Fibroblast of skin of abdomen (primary cell): ENCODE measurements at places on chromosomes 11 and 22.

DNA sequence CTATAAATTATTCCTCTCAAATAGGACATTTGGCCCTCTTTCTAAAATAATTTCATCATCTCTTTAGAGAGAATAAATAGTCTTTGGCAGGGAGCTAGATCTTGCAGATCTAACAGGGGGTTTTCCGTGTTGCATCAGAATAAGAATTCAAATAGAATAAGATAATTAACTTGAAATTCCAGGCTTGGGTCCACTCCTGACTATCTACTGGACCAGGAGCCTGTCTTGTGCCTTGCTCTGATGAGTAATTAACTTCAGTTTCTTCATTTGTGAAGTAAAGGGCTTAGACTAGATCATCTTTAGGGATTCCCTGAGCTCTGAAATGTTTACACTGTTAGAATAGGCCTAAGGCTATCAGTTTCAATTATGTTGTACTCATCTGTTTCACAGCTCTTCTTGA is 23.5 kb upstream of the TMEM123 start:
- peak; percentile 44 for DNase-seq

DNA sequence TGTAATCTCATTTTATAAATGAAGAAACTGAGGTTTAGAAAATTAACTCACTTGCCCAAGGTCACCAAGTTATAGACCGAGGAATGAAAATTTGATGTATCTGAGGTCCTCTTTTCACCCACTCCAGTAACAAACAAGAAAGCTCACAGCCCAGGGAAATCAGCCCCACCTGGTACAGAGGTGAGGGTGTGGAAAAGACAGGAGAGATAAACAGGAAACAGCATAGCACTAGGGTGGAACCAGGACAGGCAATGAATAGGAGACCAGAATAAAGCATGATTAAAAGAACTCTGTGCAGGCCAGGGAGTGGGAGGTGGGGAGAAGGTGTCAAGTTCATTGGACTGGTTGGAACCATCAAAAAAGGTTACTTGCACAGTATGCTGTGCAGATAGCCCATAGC is 46.2 kb upstream of the SMCO4 start:
- DNase-seq, result no peak

- peak; percentile 25 for DNase-seq
Measured at GRCh38 chr11:11786771-11787170, 55.0 kb upstream of the USP47 start.

DNA sequence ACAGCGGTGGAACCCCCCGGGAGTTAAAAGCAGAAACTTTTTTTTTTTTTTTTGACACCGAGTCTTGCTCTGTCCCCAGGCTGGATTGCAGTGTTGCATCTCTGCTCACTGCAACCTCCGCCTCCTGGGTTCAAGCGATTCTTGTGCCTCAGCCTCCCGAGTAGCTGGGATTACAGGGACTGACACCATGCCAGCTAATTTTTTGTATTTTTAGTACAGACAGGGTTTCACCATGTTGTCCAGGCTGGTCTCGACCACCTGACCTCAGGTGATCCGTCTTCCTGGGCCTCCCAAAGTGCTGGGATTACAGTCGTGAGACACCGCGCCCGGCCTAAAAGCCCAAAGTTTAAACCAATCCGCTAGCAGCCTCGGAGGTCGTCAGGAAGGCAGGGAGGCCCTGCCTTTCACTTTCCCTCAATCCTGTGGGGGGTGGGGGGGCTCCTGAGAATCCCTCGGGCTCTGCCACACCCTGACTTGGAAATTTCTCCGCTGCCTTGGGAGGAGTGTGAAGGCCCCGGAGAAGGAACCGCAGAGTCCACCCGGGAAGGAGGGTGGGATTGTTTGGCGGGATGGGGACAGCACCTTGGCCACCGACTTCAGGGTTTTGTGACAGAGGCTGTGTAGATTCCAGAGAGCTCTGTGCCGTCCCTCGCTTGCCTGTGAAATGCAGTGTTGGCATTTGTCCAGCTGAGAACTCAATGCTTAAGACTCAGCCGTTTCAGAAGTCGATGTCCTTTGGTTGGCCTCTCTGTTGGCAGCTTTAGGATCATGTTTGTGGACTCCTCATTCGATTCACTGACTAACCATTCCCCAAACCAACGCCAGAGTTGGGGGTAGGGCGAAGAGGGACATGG is 1.0 kb downstream of the ARHGAP8 start:
- peak; percentile 74 for DNase-seq

DNA sequence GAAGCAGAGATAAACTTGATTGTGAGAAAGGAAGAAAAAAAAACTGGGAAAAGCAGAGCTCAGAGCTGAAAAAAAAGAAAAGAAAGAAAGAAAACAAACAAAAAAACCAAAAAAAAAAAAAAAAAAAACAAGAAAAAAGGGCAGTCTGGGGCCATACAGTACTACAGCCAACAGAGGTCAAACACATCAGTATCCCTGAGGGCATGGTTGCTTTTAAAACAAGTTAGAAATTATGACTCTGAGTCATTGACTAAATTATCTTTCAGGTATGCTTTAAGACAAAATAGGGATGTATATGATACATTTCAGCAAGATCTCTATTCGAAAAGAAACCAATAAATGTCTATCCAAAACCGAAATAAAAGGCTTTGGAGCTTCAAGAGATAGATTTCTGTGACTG is 37.1 kb upstream of the TLCD5 start:
- no peak for DNase-seq

DNA sequence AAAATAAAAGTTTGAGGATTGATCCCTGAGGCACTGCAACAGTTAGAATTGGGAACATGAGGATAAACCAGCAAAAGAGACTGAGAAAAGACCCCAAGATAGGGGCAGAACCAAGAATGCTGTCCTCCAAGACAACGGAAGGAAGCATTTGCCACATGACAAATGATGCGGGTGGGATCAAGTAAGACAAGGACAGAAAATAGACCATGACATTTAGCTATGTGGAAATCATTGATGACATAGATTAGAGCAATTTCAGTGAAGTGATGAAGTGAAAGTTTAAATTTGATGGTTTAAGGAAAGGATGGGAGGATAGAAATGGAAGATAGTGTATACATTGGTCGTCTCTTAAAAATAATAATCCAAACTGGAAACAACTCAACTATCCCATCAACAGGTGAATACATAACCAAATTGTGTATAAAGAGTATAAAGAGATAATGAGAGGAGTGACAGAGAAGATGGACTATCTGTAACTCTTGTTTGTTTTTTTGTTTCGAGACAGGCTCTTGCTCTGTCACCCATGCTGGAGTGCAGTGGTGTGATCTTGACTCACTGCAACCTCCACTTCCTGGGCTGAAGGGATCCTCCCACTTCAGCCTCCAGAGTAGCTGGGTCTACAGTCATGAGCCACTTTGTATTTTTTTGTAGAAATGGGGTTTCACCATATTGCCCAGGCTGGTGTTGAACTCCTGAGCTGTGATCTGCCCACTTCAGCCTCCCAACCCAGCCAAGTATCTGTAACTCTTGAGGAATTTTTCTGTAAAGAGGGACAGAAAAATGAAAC is 48.7 kb upstream of the FDX1 start:
- DNase-seq, result no peak

DNA sequence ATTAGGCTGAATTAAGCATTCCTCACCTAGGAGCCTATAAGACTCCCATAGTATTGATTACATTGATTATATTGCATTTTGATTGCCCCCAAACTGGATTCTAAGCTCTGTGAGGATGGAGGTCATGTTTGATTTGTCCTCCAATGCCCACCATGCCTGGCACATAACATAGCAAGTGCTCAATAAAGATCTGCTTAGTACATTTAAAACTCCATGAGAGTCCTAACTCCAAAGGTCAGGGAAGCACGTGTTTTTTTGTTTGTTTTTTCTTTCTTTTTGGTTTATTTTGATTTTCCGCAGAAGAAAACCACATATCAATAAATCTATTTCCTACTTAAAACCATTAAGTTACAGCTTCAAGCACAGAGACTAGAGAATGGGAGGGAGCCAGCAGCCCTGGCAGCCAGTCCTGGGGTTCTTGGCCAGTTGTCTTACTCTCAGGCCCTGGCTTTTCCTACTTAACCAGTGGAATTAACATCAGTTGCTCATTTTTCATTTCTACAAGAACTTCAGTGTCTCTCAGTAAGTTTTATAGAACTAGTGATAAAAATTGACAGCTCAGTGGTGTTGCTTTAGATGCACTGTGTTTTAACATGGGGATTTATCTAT is 429.9 kb upstream of the CCDC90B start:
- DNase-seq, result no peak

GRCh38 chr11:22974251-22974650 is 114.0 kb upstream of the CCDC179 start:
- no peak for DNase-seq

DNA sequence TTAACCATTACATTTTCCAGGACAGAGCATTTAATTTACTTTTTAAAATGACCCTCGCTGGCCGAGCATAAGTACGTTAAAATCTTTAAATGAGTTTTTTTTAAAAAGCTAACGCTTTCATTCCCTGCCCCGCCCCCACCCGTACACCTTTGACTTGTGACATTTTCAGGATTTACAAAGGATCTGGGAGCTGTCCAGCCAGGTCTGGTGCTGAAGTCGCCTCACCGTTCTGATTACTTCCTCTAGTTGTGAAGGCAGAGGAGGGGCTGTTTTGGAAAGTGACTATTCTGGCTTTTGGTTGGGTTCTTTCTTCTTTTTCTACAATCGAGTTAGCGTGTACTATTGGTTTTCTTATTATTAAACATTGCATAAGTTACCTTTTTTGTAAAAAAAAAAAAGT is 2.9 kb downstream of the C11orf87 start:
- no peak for DNase-seq

GRCh38 chr11:45592636-45593035 is 72.8 kb downstream of the CHST1 start:
- no peak for DNase-seq

GRCh38 chr11:126079621-126080124 is 17.0 kb upstream of the CDON start:
- DNase-seq, result no peak

GRCh38 chr22:28791841-28792490 is 8.4 kb downstream of the XBP1 start:
- no peak for DNase-seq

- peak; percentile 96 for DNase-seq
Measured at GRCh38 chr11:115464269-115464668, 39.9 kb downstream of the CADM1 start.

DNA sequence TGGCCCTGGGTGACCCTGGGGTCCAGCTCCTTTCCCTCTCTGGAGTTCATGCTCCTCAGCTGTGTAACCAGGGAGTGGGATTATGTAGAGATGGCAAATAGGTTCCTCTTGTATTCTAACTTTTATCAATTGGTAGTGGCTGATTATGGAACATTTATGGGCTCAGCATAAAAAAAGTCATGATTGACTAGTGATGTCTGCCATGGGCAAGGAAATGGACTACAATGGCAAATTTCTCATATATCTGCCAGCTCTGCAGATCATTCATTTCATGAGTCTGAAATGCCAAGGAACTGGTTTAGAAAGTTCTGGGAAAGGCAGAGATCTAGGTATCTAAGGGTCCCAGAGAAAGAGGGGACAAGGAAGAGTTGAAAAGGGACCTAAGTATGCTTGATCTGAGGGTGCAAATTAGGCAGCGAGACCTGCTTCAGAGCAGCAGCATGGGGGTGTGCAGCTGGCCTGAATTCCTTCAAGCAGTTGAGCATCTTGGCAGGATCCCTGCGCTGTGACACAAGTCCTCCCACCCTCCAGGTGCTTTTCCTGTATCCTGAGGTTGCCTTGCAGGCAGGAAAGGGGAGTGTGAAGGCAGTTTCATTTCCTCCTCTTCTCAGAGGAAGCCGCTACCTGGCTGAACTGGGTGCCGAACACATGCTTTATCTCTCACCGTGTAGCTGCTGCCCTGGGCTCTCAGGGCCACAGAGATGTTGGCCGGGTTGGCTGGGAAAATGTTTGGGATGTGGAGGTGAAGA is 10.4 kb downstream of the SLC15A3 start:
- no peak for DNase-seq

- DNase-seq, result no peak
Measured at GRCh38 chr11:70552167-70553150, 154.1 kb downstream of the CTTN start.

DNA sequence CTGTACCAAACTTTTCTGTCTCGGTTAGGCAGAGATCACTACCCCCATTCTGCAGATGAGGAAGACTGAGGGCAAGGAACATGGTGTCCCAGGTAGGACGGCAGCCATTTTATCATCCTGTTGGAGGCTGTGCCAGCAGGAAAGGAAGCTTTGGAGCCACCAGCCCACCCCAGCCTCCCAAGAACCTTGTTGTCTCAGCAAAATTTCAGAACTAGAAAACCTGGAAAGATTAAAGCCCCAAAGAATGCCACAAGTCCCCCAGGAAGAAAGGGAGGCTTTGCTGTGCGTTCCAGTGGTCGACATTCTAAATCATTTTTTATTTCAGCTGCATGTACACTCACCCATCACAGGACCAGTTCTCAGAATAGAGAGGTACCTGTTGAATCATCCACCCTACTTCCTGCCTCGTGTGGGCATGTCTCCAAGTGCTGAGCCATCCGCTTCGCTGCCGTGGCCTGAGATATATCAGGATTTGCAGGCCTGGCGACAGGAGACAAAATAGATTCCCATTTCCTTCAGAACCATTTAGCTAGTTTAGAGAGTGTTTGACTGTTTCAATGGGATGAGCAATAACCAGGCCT is 13.0 kb upstream of the EIF3D start:
- peak; percentile 97 for DNase-seq

- DNase-seq, result no peak
Measured at GRCh38 chr11:116517584-116517983, 255.2 kb downstream of the BUD13 start.

GRCh38 chr22:31569126-31569525 is 72.8 kb downstream of the SFI1 start:
- no peak for DNase-seq

- no peak for DNase-seq
Measured at GRCh38 chr22:20176421-20177085, 25.7 kb upstream of the CCDC188 start.

DNA sequence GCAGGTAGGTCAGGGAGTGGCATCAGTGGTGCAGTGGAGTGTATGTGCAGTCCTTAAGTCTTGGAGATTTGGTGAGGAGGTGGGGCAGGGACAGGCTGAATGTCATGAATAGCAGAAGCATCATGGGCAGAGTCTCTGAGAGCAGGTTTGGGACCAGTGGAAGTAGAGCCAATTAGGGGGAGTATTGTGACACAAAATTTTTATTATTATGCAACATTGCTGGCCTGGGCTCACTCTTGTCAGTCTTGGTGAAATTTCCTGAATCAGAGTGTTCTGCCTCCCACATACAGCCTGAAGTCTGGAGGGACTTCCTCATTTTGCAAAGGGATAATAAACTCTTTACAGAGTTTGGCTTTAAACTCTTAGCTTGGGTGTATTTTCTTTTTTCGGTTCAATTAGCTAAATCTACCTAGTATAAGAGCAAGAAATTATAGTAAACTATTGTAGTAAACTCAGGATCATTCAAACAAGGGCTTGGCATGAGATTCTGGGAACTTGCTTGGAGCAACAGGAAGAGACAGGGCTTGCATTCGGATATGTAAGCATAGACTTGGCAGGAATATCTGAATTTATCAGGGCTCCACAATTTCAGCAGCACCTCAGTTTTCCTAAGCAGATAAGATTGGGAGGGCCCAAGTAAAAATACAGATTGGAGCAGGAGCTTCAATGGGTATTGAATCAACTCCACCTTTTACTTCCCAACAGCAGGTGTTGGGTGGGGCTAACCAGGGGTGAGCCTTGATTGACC is 67.7 kb downstream of the FDX1 start:
- no peak for DNase-seq

GRCh38 chr11:95595973-95596489 is 193.6 kb downstream of the FAM76B start:
- DNase-seq, result peak; percentile 71
